ENCODE measurements at places on chromosomes 12 and 14.

DNA sequence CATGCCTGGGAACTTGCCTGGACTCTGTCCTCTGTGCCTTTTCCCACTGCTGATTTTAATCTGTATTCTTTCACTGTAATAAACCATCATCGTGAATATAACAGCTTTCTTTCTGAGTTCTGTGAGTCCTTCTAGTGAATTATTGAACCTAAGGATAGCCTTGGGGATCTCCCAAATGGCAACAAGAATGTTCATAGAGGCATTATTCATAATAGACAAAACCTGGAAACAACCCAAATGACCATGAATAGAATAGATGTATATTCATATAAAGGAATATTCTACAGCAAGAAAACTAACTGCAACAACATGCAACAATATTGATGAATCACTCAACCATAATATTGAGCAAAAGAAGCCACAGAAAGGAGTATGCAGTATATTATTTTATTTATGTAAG lies 44.7 kb upstream of the CEP83 start:
- DNase-seq: no peak

GRCh38 chr12:96241846-96242256 lies 47.7 kb downstream of the ELK3 start:
- DNase-seq: no peak

DNA sequence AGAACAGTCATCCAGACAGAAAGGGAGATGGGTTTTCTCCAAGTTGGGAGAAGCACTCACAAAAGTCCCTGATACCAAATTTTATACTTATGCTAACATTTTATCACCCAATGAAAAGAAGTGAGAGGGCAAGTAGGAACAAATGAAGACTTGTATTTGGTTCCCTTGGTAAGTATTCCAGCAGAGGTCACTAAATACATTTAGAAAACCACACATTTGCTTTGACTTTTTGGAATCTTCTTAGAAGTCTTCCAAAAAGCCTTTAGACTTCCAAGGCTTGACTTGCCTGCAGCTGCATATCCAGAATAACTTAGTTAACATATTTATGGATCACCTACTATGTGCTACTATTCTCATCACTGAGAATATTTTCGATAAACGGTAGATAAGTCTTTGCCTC lies 3.1 kb upstream of the GYS2 start:
- DNase-seq: no peak

- no peak for DNase-seq
Measured at GRCh38 chr12:59452259-59452658, 143.6 kb upstream of the SLC16A7 start.

- no peak for DNase-seq
Measured at GRCh38 chr12:23911574-23911973, 37.9 kb downstream of the SOX5 start.

DNA sequence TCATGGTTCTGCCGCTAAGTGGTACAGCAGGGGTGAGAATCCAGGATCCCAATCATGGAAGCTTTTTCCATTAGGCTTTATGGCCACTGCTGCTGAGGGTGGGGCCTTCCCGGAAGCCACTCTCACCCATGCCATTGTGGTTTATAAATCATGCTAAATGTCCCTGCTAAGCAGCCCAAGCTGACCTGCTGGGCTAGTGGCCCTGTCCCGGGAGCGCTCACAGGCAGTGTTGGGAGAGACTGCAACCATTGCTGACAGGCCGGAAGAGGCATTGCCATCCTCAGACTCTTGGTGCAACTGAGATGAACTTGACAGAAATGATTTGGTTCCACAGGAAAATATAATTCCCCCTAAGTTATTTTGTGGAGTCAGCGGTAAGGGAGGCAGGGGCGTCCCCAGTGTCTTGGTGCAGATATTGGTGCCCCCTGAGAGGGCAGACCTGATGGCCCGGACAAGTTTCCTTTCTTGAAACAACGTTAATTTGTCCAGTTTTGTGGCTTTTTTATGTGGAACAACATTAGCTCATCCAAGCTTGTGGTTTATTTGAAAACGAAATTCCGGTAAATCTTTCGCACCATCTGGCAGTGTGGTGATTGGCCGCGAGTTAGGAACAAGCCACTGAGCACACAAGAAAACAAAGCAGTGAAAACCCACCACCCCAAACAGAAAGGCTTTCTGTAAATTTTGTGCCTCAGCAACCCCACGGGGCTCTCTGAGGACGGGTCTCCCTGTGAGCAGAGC lies 82.3 kb downstream of the SSPN start:
- no peak for DNase-seq

DNA sequence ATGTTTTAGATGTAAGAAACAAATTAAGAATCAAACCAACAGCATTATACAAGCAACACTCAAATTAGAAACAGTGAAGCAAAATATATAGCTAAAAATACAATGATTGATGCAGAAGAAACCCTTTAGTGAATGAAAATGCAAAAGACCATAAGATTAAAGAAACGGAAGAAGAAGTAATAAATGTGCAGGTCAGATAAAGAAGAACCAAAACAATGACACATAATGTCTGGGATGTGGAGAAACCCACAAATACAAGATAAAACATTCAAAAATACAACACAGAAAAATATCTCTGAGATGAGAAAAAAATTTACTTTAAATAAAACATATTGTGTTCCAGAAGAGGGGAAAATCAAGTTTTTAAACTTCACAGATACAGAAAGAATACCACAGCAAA lies 73.4 kb upstream of the AVPR1A start:
- DNase-seq: no peak

- no peak for DNase-seq
Measured at GRCh38 chr14:26849514-26849913, 251.7 kb upstream of the NOVA1 start.

DNA sequence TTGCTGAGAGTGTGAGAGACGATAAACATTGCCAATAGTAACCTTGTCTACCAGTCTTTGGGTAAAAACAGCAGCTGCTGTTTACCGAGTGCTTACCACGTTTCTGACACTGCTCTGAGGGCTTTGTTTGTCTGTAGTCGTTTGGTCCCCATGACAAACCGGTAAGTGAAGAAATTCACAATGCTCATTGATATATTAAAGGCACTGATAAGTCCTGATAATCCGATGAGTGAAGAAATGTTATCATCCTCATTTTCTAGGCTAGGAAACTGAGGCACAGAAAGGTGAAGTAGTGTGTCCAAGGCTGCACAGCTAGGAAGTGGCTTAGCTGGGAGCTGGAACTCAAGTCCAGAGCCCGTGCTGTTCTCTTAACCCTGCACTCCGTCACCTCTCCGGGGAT lies 138.6 kb downstream of the SCARB1 start:
- no peak for DNase-seq

DNA sequence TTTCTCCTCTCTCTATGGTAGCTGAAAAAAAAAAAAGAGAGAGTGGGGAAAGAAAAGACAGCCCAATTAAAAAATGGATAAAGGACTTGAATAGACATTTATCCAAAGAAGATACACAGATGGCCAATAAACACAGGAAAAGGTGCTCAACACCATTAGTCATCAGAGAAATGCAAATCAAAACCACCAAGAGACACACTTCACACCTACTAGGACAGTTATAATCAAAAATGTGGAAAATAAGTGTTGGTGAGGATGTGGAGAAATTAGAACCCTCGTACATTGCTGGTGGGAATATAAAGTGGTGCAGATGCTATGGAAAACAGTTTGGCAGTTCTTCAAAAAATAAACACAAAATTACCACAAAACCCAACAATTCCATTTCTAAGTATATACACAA lies 172.4 kb upstream of the GRIN2B start:
- no peak for DNase-seq

- no peak for DNase-seq
Measured at GRCh38 chr14:99755629-99756603, 37.3 kb upstream of the EML1 start.

DNA sequence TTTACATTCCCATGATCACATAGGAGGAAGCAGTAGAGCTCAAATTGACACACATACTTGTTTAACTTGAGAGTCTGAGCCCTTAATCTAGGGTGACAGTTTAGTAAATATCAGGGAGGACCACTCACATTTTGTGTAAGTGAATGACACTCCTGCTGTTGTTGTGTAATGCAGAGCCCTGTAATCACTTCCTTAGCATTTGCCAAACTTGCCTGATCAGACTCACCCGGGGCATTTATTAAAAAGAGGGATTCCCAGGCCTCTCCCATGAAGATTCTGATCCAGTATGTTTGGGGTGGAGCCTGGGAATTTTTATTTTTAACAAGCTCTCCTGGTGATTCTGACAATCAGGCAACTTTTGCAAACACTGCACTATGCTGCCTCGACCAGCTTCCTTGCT lies 119.6 kb downstream of the NUAK1 start:
- no peak for DNase-seq

DNA sequence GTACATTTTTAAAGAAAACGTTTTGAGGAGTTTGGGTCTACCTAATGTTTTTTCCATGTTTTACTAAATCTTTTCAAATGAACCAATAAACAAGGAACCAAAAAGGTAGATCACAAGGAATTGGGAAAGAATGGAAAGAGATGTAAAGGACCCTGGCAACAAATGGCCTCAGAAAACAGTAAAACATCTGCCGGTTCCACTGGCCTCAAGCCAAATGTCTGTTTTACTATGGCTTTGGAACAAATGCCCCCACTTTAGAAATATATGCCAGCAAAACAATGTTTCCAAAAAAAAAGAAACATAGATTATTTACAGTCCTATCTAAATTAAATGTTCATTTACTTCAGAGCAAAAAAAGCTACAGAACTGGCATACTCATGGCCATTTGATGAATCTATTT lies 3.0 kb downstream of the TRMT5 start:
- peak; percentile 7 for DNase-seq

- DNase-seq: no peak
Measured at GRCh38 chr12:92908108-92908507, 21.0 kb downstream of the EEA1 start.

DNA sequence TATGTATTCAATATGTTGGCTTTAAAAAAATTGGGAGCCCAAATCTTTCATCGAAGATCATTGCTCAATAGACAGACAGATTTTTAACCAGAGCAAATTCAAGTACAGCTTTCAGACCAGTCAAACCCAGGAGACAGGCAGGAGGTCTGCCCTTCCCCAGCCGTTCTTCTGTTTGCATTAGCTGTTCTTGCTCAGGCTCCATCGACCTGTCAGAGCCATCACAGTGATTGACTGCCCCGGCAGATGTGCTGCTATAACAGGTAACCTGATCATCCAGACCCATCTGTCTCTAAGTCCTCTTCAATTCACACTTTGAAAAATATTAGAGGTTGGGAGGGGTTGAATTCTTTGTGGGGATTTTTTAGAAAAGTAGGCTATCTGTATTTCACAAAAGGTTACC lies 453.5 kb downstream of the FOXG1 start:
- peak; percentile 47 for DNase-seq

DNA sequence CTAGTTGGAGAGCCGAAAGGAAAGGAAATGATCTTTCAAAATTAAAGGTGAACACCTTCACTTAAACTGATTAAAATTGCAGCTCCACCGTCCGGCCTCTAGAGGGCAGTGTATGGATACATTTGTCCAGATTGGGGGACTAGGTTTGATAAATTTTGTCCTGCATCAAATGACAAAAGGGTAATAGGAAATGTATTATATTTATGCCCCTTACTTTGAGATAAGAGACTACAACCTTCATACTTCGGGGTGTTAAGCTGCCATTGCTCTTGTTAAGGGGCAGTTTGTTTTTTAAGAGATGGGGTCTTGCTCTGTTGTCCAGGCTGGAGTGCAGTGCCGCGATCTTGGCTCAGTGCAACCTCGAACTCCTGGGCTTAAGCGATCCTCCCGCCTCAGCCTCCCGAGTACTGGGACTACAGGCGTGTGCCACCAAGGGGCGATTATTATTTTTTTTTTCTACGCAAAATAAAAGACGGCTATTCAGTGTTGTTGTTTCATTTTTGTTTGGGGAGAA lies 818 bp upstream of the SUOX start:
- DNase-seq: peak; percentile 41

DNA sequence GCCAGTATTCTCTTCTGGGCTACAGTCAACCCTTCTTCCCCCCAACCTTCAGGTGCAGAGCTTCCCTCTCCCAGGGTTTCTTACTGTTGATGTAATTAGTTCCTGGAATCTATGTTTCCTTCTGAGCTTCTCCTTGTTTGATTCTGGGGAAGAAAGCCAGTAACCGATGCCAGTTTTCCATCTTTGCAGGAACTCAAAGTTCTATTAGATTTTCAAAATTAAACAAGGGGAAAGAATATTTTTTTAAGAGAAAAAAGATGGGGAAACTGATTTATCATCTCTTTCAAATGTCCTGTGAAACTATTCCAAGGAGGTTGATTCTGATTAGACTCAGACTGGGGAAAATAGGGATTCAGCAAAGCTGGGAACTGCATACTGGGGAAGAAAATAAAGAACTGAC lies 17.9 kb upstream of the FAM234B start:
- DNase-seq: no peak

DNA sequence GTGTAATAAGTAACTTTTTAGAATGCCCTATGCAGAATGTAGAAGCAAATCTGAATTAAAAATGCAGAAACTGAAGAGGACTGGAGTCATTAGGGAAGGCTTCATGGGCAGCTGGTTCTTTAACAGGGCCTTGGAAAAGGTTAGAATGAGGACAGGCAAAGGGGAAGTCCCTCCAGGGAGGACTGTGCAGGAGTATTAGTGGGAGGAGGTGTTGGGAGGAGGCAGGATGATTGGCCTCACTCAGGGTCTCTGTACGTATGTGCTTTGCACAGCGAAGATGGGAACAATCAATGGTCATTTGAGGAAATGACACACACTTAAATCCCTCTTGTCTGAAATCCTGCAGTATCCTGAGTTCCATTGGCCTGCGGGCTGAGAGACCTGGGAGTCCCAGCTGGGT lies 119.7 kb downstream of the PTCSC3 start:
- no peak for DNase-seq

DNA sequence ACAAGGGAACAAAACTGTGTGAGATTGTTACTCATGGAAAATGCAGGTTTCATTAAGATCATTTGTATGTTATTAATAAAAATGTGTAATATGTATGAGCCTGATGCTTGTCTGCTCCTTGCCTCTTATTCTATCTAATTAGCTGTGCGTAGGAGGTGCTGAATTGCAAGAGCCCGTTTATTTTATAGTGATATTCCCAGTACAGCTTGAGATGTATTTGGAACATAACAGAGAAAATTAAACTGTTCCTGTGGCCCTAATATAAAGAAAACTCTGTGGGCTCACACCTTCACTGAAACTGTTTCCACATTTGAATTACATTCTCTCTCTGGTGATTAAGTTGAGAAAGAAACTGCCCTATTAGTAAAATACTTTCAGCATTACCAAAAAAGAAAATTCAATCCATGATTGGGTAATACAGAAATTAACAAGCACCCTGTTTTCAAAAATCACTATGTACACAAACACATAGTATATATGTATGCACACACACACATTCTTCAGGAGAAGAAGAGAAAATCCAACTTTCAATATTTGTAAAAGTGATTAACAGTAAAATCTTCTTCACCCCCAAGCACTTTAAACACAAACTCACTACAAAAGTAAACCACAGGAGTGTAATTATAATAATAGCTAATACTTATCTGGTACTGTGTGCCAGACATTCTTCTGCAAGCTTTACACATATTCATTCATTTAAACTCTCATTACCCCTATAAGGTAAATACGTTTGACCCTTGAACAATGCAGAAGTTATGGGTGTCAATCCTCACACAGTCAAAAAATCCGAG lies 233.2 kb downstream of the PHLDA1 start:
- DNase-seq: no peak

All from NCI-H2081 (cell line).